ENCODE measurements at places on chromosomes 7 and 10.

- DNase-seq = no peak
Measured at GRCh38 chr10:100688201-100688600, 57.2 kb upstream of the PAX2 start.

DNA sequence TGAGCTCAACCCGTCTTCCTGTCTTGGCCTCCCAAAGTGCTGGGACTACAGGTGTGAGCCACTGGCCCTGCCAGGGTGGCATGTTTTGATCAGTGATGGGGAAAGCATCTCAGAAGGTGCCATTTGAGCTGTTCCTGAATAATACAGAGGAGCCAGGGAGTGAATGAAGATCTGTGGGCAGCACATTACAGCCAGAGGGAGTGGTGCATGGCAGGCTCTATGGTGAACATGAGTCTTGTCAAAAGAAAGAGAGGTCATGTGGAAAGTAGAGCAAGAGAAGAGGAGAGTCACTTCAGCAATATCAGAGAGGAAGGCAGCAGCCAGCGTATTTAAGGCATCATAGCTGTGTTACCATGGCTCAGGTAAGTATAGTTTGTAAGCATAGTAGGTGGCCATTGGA lies 275.7 kb upstream of the LRGUK start:
- DNase-seq = no peak

GRCh38 chr7:114255404-114255841 lies 159.2 kb upstream of the FOXP2 start:
- DNase-seq = no peak

GRCh38 chr10:124480860-124481259 lies 19.2 kb downstream of the LHPP start:
- DNase-seq = no peak

DNA sequence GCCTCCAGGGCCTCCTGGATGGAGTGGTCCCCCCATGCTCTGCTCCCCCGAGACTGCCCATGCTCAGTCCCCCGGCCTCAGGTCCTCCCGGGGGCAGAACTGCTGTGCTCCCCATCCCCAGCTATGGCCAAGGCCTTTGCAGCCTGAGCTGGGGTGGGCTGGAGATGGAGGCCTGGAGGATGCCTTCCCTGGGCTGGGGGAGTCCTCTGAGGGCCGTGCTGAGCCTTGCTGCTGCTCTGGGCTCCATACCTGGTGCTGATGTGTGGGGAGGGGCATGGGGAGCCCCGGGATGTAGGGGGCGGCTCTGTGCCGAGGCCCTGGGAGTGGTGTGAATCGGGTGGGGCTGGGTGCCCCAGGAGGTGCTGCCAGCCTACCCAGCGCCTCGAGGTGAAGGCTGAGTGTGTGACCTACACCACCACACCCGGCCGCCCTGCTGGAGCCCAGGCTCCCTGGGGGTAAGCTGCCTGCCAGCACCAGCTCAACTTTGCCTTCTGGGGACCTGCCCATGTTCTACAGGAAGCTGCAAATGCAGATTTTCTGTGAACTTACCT lies 109.5 kb downstream of the UNCX start:
- no peak for DNase-seq

- DNase-seq = no peak
Measured at GRCh38 chr10:61397175-61397986, 55.8 kb downstream of the TMEM26 start.

GRCh38 chr10:70542565-70542938 lies 60.0 kb downstream of the PRF1 start:
- no peak for DNase-seq

- DNase-seq = no peak
Measured at GRCh38 chr7:24134535-24134934, 149.5 kb upstream of the NPY start.
